Fibroblast of skin of left quadriceps (primary cell): ENCODE measurements at places on chromosomes 2 and 18.

DNA sequence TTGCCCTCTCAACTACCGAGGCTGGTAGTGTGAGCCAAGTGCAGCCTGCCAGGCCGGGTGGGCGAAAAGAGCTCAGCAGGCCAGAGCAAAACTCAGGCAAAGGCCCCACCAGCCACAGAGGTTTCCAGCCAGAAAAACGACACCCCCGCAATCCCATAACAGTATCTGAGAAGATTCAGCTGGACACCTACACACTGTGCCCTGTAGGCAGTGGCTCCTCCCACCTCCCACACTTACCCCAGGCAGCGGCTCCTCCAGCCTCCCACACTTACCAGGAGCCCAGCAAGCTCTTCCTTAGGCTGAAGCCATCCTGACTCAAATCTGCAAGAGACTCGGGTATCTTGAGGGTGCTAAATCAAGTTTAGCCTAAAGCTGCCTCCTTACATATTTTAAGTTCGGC, 15.6 kb upstream of the TMEM18 start:
- DNase-seq = no peak

- DNase-seq = peak; percentile 50
Measured at GRCh38 chr18:57649556-57650500, 28.2 kb upstream of the NARS1 start.

DNA sequence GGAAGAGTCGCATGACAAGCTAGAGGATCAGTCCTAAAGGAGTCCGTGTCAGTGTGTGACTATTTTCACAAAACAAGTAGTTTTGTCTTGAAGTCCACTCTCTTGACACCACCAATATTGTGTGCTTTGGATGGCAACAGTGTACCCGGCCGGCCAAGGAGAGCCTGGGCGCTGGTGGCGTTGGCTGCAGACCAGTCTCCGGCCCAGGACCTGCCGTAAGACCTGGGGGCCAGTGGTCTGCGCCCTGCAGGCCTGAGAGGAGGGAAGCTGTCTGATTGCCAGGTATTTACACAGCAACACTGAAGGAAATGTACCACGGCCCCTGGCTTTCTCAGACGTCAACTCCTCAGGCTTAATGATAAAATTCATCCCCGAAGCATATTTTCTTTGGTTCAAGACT, 472.4 kb upstream of the SALL3 start:
- no peak for DNase-seq

GRCh38 chr2:71798266-71799012, 345.1 kb downstream of the DYSF start:
- no peak for DNase-seq

- DNase-seq = no peak
Measured at GRCh38 chr2:30155202-30155601, 8.4 kb downstream of the YPEL5 start.
